ENCODE measurements at places on chromosomes 5 and 9.

GRCh38 chr5:142063878-142064331 lies 44.7 kb upstream of the NDFIP1 start:
- peak; percentile 15 for DNase-seq

DNA sequence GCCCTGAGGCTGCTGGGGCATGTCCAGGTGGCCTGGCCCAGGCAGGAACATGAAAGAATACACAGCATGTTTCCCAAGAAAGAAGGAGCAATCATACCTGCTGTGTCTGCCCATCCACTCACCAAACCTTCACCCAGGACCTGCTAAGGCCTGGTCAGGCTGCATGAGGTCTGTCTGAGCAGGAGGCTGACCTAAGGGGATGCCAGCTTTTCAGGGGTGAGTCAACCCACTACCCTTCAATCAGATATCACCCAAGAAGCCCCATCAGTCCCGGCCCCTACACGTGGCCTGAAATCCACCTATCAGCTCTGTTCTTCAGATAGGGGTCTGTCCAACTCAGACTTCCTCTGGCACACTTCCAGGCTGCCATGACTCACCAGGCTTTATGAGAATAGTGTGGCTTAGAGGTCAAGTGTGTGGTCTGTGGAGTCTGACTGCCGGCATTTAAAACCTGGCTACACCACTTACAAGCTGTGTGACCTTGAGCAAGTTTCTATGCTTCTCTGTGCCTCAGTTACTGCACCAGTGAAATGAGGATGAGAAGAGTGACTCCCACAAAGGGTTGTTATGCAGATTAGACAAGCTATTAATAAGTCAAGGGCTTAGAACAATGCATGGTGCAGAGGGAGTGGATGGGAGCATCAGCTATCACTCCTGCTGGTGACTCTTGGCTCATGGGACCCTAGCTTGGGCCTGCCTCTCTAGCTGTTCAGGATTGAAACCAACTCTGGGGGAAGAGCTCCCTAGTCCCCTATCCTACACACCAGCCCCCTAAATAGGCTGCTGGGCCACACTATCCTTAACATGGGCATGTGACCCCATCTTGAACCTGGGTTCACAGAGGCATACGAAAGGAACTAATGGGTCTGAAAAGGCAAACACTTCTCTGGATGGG lies 130.3 kb downstream of the PAX5 start:
- DNase-seq: peak; percentile 40

GRCh38 chr9:91905991-91906469 lies 44.0 kb downstream of the ROR2 start:
- DNase-seq: peak; percentile 22

- peak; percentile 26 for DNase-seq
Measured at GRCh38 chr5:160118349-160119141, 705 bp downstream of the PWWP2A start.

- no peak for DNase-seq
Measured at GRCh38 chr5:61790678-61791077, 458.6 kb downstream of the ZSWIM6 start.

DNA sequence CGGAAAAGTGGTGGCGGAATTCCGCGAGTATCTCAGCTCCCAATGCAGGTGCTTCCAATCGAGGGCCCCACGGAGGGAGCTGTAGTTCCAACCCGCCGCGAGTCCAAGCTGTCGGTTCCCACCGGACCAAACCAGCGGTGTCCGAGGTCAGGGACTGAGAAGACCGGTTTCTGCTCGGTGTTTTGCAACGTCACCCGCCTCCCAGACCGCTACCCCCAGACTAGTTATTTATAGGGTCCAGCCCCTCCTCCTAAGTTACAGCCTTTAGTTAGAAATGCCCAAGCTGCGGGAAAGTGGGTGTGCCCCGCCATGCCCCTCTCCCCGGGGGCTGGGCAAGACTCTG lies 677 bp upstream of the MYORG start:
- DNase-seq: no peak

DNA sequence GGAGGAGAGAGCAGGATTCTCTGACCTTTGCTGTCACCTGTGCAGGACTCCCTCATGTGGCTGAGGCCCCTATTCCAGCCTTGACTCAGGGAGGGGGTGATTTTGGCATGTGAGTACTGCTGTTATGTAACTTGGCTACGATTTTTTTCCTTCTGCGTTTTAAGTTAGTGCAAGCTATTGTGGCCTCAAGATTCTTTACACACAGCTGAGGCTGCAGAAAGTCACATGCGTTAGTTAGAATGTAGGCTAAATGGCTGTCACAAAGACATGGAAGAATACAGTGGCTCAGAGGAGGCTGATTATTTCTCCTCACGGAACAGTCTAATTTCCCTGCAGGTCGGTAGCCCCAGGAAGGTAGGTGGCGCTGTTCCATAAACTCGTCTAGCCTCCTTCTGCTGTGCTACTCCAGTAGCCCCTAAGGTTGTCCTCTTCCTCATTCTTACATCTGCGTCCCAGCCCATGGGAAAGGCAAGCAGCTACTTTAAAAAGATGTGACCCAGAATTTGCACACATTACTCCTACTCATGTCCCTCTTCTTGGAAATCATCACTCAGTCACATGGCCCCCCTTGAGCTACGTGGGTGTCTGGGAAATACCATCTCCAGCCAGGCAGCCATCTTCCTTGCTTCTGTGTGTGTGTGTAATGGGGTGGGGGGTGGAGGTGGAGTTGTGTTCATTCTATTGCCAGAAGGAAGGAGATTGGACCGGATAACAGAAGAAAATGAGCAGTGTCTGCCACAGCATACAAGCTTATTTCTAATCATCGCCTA lies 486.6 kb downstream of the CCDC171 start:
- no peak for DNase-seq

- DNase-seq: no peak
Measured at GRCh38 chr9:121924700-121925099, 168.4 kb downstream of the TTLL11 start.

GRCh38 chr9:24210641-24211040 lies 335.1 kb downstream of the IZUMO3 start:
- DNase-seq: no peak

- no peak for DNase-seq
Measured at GRCh38 chr9:120916991-120917880, 9.4 kb downstream of the TRAF1 start.

Measured in stimulated activated CD8-positive, alpha-beta memory T cell treated with anti-CD3 and anti-CD28 coated beads, Interleukin-4, amount 100 ng/mL, for 24 hours (primary cell).